Prostate gland (tissue), 2 donors: ENCODE measurements at places on chromosomes 4 and X. TPM values are rescaled to one million over a fixed set of nuclear protein-coding genes. Genes with fewer than 3 reads are reported as not detected.

- H3K36me3 ChIP-seq, result no peaks in the 10 kb centered on the region
- no peak for DNase-seq
- no peaks in the 10 kb centered on the region for H3K4me1 ChIP-seq
- no peak overlapping the region for H3K4me3 ChIP-seq
- H3K27ac ChIP-seq, result no peak overlapping the region
Measured at GRCh38 chr4:88814043-88814617, 116.5 kb upstream of the NAP1L5 start.

DNA sequence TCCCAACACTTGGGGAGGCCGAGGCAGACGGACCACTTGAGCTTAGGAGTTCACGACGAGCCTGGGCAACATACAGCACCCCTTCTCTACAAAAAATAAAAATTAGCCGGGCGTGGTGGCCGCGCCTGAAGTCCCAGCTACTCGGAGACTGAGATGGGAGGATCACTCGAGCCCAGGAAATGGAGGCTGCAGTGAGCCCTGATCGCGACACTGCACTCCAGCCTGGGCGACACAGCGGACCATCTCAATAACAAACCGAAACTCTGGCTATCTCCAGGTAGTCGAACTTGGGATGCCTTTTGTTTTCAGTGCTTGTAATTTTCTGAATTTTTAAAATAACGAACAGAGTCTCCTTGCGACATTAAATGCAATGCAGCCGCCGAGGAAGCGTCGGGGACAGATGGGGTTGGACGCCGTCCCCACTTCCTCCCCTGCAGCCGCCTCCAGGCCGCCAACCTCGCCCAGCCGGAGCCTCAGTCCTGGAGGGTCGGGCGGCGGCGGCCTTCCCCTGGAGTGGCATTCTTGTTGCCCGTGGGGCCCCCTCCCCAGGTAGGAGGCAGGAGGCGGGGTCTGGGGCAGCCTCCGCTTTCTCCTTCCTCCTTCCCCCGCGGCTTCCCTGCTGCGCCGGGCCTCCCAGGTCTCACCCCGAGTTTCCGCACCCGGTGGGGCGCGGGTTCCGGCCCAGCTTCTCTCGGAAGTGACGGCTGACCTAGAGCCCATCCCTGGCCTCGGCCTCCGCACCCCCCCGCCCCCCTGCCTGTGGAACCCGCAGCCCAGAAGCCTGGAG is 14.6 kb downstream of the HMX1 start:
- no peaks in the 10 kb centered on the region for H3K36me3 ChIP-seq
- no peaks in the 10 kb centered on the region for H3K4me1 ChIP-seq
- H3K27me3 ChIP-seq, result peaks cover 54% of the 10 kb centered on the region
- H3K4me3 ChIP-seq, result no peak overlapping the region
- H3K27ac ChIP-seq, result no peak overlapping the region

DNA sequence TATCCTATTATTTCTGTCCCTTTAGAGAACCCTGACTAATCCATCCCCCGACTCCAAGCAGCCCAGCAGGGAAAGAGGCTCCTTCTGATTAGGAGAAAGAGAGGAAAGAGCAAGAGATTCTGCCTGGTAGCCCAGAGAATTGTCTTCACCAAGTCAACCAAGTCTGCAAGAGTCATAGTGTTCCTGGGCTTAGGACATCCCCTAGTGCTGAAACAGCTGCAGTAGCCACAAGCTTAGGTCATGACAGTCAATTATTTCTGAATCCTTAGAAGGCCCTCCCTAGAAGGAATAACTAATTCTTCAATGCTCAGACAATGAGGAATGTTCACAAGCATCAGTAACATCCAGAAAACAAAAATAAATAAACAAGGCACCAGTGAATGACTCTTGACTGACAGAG is 480.3 kb upstream of the GRIA3 start:
- no peak overlapping the region for H3K27ac ChIP-seq
- H3K36me3 ChIP-seq, result no peaks in the 10 kb centered on the region
- no peak overlapping the region for H3K4me3 ChIP-seq
- DNase-seq, result no peak

DNA sequence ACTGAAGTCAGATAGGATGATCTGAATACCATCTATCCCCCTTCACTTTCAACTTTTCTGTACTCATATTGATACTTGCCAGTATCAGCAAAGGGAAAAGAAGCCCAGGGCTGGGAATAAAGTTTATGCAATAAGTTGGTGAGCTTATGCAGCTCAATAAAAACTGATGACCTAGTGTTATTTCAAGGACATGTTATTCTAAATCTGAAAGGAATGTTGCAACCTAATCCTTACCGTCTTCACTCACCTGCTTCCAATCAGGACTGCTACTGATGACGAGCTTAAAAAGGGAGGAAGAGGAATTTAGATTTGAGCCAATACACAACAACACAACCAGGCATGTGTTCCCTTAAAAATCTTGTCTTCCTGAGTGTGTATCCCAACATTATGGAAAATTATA is 419.9 kb downstream of the SPRY1 start:
- H3K4me3 ChIP-seq, result no peak overlapping the region
- H3K4me1 ChIP-seq, result no peaks in the 10 kb centered on the region
- no peaks in the 10 kb centered on the region for H3K36me3 ChIP-seq
- no peaks in the 10 kb centered on the region for H3K27me3 ChIP-seq
- no peak overlapping the region for H3K27ac ChIP-seq

- H3K27me3 ChIP-seq, result no peaks in the 10 kb centered on the region
- no peak overlapping the region for H3K27ac ChIP-seq
- no peak overlapping the region for H3K4me3 ChIP-seq
- no peaks in the 10 kb centered on the region for H3K36me3 ChIP-seq
Measured at GRCh38 chrX:102672856-102673255, 21.6 kb downstream of the GPRASP1 start.

TSPAN5 gene
- total RNA-seq, result 7.9 TPM

ZNF711 gene
- total RNA-seq, result 75.2 TPM

FGF5 gene
- not detected for total RNA-seq

TMEM35A gene
- total RNA-seq, result 3.6 TPM
